Hepatocyte (in vitro differentiated cells): ENCODE measurements at places on chromosomes 7 and 10.

DNA sequence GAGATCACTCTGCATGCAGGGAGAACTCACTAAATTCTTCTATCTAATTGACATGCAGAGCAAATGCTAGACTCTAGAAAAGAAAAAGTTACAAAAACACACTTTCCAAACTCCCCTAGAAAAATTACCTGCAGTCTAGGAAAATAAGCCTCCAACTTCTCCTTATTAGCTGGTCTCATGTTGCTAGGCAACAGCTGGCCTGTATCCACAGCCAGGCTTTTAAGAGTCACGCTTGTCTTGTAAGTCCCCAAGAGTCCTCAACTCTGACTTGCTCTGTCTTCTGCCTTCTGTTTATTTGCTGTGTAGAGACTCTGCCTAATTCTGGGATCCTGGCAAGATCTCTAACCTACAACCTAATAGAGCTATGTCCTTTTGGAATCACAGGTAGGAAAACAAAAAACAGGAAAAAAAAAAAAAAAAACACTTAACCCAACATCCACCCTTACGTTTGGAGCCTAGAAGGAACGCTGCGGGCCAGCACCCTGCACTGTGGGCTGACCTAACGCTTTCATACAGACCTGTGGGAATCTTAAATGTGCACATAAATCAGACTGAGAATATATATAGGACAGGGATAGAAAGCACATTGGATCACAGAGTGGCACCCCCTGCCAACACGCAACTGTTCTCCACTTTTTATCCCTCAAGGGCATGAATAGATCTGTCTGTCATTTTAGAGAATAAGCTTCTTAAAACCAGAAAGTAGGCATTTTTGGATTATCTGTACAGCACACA is 117.0 kb upstream of the PTPRZ1 start:
- peak; percentile 8 for DNase-seq

DNA sequence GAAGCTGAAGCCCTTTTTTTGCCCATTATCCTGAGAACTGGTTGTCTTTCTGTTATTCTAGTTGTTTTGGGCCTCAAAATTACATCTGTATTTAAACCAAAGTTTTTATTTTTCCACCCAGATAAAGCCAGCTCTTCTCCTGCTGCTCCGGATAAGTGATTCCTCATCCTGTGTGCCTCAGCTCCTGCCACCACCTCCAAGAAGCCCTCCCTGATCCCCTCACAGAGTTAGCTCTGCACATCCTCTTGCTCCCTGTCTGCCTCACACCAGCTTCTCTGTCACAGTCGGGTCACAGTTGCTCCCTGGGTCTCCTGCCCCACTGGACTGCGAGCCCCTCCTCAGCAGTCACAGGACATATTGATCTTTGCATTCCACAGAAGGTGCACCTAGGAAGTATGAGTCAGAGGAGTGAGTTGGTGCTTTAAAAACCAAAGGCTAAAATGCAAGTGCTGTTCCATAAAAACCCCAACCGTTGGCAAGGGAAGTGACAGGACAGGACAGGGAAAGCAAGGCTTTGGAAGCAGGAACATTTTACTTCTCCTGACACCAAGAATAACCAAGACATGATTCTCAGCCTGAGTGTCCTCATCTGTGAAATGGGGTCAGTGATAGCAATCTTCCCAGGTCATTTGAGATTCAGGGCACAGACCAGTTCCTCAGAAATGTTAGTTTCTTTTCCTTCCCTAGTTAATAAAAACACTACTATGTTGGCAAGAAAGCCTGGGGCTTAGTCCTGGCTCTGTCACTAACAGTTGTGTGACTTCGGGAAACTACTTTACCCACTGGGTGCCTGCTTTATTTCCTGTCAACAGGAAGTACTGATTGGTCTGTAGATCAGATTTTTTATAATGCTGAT is 36.5 kb upstream of the EEPD1 start:
- DNase-seq: no peak

- DNase-seq: peak; percentile 12
Measured at GRCh38 chr10:11560076-11560709, 51.3 kb downstream of the USP6NL start.

- DNase-seq: no peak
Measured at GRCh38 chr10:66058594-66058993, 867.2 kb upstream of the LRRTM3 start.

GRCh38 chr10:34780818-34781380 is 34.2 kb downstream of the PARD3 start:
- DNase-seq: peak; percentile 19

- DNase-seq: no peak
Measured at GRCh38 chr7:5514440-5515035, 90.9 kb upstream of the TNRC18 start.

DNA sequence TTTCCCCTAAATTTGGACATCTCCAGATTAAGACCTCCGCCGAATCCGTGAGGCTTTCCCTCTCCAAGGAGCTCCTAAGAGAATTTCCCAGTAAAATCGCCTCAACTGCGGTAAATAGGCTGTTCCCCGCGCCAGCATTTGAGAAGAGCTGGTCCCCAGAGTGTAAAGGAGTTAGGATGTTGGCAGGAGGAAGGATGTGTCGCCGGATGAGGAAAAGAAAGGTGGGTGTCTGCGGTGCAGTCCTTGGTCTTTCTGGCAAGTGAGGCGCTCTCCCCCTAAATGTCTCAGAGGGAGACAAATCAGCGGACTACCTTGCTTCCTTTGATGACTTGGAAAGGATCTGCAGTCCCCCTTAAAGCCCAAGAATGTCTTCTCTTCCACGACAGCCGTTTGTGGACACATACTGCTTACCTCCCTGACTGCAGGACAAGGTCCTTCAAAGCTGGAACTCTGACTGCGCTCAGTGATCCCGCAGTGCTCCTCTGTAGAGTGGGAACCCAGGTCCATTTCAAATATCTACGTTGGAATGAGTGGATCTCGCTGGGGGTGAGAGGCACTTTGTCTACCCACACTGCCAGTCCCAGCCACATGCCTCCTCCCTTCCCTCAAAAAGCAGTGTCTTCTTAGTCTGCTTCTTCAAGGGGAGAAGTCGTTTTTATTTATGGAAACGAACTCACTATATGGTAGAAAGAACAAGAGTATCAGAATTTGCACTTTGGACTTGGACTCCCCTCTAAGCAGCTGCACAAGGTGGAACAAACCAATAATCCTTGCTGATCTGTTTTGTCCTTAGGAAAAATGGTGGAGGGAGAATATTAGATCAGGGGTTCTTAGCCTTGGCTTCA is 1.1 kb upstream of the DLG5 start:
- DNase-seq: peak; percentile 38

- DNase-seq: no peak
Measured at GRCh38 chr10:70597856-70598815, 4.4 kb downstream of the PRF1 start.

GRCh38 chr7:131733604-131734003 is 177.2 kb upstream of the PODXL start:
- DNase-seq: no peak

DNA sequence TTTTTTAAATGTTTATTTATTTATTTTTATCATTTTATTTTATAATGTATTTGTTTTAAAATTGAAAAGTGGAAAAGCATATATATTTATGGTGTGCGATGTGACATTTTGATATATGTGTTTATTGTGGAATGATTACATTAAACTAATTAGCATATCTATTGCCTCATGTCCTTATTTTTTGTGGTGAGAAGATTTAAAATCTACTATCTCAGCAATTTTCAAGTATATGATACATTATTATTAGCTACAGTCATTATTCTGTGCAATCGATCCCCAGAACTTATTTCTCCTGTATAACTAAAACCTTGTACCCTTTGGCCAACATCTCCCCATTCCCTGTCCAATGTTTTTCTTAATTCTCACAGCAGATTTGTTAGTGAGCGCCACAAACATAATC is 115.6 kb upstream of the SHH start:
- DNase-seq: no peak

DNA sequence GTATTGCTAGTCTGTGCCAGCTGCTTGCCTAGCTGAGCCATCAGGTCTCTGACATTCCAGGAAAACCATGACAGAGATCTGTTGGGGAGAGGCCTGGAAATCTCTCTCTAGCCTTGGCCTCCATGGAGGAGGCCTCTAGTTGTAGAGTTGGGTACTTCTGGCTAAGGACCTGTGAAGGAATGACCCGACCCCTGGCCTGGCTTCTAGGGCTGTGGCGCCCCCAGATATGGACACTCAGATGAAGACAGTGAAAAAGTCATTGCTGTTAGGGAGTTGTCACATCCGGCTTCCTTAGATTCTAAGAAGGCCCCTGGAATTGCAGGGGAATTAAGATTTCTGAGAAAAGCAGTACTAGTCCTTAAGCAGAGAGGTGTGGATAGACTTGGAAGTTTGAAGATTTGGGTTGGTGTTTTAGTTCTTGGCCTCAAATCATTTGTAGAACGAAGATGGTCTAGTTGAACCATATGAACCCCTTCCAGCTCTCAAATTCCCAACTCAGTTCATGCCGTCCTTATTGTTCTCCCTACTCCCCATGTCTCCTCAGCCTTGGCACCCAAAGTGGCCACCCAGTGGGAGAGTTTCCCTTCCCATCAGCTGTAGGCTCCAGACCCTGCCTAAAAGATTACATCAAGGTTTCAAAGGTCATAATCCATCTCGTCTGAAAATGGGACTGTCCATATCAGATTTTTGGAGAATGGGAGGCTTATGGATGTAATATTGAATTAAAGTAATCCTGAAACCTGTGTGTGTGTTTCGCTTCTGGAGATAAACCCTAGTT is 7.0 kb downstream of the HHEX start:
- DNase-seq: no peak

DNA sequence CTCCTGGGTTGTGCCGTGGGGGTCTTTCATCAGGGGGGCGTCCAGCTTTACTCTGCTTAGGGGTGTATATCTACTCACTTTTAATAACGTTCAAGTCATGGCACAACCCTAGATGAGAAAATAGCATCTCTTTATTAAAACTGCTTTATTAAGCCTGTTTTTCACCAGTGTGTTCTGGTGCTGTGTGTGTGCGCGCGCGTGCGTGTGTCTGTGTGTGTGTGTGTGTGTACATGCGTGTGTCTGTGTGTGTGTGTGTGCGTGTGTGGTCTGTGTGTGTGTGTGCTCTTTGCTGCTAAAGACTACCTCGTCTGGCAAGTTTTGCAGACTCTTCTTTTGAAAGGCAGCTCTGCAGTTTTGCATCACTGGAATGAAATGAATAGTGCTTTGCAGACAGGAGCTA is 390.9 kb upstream of the MKI67 start:
- no peak for DNase-seq
